ENCODE measurements at places on chromosomes 5 and 9.

GRCh38 chr9:113701774-113702755, 174.0 kb upstream of the ZNF618 start:
- DNase-seq, result no peak

DNA sequence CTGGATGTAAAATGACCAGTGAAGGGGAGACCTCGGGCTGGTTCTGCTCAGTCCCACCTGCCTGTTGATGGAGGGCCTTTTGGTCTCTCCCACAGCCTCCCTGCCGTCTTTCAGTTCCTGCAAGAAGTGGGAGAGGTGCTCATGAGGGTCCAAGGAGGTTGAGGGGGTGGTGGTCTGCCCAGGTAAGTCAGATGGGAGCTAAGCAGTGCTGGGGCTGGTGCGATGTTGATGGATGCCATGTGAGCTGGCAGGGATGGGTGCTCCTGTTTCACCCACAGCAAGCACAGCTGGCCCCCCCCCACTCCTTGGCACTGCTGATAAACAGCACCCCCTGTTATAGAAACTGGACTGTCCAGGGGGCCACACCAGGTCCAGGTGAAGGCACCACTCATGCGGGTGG, 145.6 kb downstream of the NSG2 start:
- no peak for DNase-seq

DNA sequence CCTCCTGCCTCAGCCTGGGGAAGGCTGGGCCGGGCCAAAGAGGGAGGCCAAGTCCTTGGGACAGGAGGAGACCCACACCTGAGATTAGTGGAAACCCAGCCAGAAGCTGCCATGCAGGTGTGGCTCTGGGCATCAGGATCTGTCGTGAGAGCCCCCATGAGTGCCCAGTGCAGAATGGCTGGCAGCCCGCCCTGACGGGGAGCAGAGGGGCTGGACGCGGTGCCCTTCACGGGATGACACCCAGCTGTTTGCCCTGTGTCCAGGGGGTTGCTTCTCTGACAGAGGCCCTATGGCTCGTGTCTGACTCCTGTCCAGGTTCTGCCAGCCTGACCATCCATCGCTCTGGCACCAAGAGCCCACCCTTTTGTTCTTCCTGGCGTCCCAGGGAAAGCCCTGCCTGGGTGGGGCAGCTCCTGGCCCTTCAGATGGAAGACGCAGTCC, 8.5 kb downstream of the DIPK1B start:
- DNase-seq, result no peak

DNA sequence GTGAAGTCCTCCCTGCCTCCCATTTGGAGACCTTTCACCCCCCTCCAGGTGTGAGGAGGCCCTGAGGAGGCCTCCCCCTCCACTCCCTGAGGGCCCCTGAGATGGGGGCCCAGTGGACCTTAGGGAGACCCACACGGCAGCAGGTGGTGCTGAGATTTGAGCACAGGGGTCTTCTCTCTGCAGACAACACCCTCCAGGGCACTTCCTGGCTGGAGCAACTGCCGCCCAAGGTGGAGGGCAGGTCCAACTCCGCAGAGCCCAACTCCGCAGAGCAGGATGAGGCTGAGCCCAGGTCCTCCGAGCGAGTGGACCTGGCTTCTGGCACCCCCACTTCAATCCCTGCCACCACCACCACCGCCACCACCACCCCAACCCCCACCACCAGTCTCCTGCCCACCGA, 27.0 kb downstream of the OLFML2A start:
- DNase-seq, result no peak

GRCh38 chr5:180603076-180603594, 11.8 kb upstream of the SCGB3A1 start:
- no peak for DNase-seq

GRCh38 chr9:118306801-118307200, 602.6 kb downstream of the TLR4 start:
- DNase-seq, result no peak

- DNase-seq, result no peak
Observed at GRCh38 chr5:149878371-149878770, 66.2 kb downstream of the PDE6A start.

- DNase-seq, result peak; percentile 74
Observed at GRCh38 chr9:272251-273213, 57.9 kb downstream of the DOCK8 start.

DNA sequence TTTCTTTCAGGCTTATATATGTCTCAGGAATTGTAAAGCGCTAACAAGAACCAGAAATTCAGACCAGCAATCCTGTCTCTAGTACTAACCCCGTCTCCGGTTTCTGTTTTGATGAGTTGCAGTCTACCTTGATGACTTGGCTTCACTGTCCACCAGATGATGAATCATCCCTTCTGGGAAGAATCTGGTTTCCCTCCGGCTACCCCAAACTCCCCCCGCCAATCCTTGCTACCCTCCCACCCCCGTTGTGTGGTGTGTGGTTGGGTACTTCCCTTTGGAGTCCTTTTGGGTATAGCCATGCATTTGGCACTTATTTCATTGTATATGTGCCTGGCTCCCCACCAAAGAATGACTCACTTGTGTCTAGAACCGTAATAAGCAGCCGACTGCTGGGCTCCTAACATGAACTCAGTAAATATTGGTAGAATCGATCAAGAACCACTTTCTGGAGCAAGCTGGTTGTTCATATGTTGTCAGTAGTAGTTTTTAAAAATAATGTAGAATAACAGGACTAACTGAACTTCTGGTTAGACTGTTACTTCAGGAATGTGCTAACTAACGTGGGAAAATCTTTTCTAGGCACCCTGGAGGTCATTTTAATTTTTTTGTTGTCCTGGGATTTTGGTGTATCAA, 8.3 kb upstream of the TGFBI start:
- no peak for DNase-seq

GRCh38 chr5:160627921-160628618, 206.4 kb downstream of the PTTG1 start:
- DNase-seq, result no peak

- DNase-seq, result no peak
Observed at GRCh38 chr9:90198956-90199355, 443.7 kb downstream of the DIRAS2 start.

DNA sequence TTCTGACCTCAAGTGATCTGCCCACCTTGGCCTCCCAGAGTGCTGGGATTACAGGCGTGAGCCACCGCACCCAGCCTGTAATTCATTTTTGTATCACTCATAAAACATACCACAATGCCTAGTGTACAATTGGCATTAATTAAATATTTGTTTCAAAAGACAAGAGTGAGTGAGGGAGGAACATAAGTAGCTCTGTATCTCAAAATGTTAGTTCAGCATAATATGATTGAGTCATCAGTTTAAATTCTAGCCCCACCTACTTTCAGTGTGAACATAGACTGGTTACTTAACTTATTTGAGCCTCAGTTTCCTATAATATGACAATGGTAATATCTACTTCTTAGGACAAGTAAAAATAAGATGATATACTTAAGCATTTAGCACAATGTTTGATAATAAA, 26.9 kb downstream of the INVS start:
- no peak for DNase-seq

- DNase-seq, result no peak
Observed at GRCh38 chr5:180421672-180422071, 68.5 kb upstream of the GFPT2 start.

DNA sequence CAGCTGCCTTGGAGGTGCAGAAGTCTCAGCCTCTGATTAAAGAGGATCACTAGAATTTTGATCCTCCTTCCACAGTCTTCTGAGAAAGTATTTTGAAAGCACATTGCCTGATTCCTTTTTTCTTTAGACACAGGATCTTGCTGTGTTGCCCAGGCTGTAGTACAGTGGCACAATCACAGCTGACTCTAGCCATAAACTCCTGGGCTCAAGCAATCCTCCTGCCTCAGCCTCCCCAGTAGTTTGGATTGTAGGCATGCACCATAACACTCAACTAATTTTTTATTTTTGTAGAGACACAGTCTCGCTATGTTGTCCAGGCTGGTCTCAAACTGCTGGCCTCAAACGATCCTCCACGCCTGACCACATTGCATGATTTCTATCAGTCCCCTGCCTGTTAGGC, 74.5 kb downstream of the FAM78A start:
- no peak for DNase-seq

GRCh38 chr5:1020452-1020961, 11.9 kb downstream of the NKD2 start:
- DNase-seq, result no peak

GRCh38 chr5:154627698-154628678, 127.2 kb upstream of the LARP1 start:
- no peak for DNase-seq

DNA sequence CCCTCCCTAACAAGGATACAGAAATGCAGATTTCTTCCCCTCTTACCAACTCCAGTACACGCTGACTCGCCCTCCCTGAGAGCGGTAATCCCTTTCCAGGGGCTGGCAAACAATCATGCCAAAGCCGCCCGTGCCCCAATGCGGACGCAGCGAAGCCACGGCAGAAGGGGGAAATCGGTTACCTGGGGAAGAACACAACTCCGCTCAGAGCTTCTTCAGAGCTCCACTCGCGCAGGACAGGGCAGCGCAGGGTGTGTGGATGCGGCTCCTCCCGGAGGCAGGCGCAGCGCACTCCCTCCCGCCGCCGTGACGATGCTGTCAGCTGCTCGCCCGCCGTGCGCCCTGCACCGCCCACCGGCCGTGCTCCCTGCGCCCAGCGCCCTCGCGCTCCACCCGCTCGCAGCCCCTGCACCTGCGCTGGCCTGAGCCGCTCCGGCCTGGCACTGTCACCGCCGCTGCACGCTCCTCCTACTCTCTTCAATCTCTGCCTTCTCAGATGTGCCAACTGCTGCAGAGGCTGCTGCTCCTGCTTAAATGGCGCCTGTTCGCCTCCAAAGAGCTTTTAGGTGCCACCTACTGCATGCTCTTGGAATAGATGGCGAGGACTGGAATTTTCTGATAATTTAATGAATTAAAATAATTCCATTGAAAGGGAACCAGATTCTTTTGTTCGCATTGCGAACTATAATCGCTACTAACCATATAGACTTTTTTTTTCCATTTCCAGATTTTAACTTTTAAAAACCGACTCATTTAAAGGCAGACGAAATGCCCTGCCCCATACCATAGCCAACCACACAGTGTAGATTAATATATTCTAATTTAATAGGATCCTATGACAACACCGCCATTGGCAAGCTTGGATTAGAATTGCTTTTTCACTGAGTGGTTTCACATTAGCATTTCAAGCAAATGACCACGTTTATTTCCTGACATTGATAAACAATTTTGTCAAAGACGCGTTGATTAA, at the start of gene DIRAS2:
Gene DIRAS2 (minus strand): TSS at position 255 of the 970 bp plus-strand sequence. CDS start 28,997 bp downstream, outside the sequence.
- DNase-seq, result peak; percentile 1

GRCh38 chr5:36756848-36757247, 119.7 kb upstream of the NIPBL start:
- no peak for DNase-seq

DNA sequence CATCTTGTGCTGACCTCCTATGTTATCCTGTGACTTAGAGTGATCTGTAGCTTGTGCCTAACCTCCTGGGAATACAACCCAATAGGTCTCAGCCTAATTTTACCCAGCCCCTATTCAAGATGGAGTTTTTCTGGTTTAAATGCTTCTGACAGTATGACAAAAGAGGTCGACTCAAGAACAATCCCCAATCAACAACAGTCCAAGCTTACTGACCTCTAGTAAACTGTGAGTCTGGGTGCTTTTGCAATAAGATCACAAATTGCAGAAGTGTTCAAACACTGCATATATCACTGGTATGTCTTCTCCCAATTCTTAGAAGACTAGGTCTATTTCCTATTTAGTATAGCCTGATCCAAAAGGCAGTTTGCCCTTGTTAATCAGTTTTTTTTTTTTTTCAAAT, 323.5 kb upstream of the PTGER4 start:
- DNase-seq, result no peak

- no peak for DNase-seq
Observed at GRCh38 chr9:95005278-95006143, 279.0 kb downstream of the AOPEP start.

Measured in activated CD4-positive, alpha-beta T cell treated with anti-CD3 and anti-CD28 coated beads, Interleukin-2, amount 50 U/mL, for 24 hours (primary cell).